ENCODE measurements at places on chromosomes 4 and X. TPM values are rescaled to one million over a fixed set of nuclear protein-coding genes. Genes with fewer than 3 reads are reported as not detected.

GRCh38 chr4:128636906-128637305 is 172.6 kb upstream of the JADE1 start:
- DNase-seq: peak; percentile 28

DNA sequence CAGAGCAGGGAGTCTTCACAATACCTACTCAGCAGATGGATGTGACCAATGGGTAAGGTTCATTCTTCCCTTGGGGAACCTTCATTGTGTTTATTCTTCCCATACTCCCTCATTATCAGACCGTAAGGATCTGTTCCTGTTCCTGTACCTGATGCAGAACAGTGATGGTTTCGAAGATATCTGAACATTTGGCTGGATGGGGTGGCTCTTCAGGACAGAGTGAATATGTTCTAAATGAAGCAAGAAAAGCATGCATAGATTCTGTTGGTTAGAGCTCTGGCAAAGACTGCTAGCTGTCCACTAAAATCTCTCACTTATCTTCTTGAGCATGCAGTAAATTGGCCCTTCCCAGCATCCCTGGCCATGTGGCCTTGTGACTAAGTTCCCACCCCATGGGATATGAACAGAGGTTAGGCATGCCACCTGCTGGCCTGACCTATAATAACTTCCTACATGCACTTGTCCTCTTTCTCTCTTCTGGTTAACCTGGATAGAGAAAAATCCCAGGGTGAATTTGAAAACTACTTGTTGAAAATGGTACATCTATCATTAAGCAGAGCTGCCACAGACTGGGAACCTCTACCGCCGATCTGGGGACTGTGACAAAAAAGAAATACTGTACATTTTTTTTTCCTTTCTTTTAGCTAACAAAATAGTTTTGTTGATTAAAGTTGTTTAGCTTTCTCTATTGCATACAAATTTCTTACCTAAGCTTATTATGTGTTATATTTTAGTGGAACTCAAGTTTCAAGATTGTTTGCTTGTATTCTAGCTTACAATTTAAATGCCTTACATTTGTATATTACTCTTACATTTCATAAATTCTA is 60.0 kb upstream of the BANK1 start:
- peak; percentile 41 for DNase-seq

DDX60 gene
- 0.53 TPM for polyA plus RNA-seq

NSDHL gene
- polyA plus RNA-seq: 26.8 TPM
